Stimulated activated CD4-positive, alpha-beta T cell treated with anti-CD3 and anti-CD28 coated beads, Interleukin-4, amount 100 ng/mL, for 24 hours (primary cell): ENCODE measurements at places on chromosomes 16 and 17.

DNA sequence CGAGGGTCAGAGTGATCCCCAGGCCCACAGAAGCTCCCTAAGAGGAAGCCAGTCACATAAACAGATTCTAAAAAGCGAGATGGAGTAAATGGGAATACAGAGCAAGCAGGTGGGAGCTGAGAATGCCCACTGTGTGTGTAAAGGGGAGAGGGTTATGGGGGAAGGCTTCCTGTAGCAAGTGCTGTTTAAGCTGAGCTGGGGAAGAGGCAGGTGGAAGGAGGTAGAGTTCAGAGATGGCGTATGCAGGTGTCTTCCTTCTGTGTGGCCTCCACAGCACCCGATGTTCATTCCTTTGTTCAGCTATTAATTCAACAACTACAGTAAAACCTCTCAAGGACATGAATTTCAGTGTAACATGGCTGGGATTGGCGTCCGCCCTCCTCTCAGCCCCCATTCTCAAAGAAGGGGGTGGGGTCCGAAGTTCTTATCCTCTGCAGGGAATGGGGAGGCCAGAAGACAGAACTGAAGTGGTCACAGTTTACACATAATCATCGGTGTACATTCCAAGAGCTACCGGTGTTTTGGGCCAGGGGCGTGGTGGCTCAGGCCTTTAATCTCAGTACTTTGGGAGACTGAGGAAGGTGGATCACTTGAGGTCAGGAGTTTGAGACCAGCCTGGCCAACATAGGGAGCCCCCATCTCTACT, 1.8 kb downstream of the EEF2K start:
- DNase-seq = no peak

GRCh38 chr17:44353672-44354331, 8.7 kb downstream of the GRN start:
- no peak for DNase-seq

GRCh38 chr17:67531291-67531690, 154.2 kb downstream of the PITPNC1 start:
- no peak for DNase-seq

DNA sequence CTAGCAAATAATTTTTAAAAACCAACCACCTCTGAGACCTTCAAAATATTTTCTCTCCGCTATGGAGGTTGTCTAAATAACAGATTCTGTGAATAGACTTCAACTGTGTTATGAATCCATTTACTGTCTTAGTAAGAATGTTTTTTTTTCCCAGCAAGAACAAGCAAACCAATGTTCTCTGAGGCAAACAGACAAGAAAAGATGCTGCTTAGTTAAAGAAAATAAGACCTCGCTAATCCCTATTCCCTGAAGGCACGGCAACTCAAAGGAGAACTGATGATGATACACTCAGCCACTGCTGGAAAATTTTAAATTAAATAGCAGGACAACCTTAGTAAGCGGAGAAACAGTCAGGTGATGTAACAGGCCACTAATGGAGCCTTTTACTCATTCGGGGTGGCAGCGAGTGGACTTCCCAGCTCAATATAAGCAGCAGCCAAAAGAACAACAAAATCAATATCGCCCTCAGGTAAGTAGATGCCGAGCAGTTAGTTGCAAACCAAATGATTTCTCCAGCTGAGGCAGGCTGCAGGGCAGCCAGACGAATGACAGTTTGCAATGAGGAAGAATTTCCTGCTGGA, 81.8 kb downstream of the CPPED1 start:
- DNase-seq = no peak

GRCh38 chr16:85004587-85005205, 6.6 kb downstream of the ZDHHC7 start:
- DNase-seq = no peak

DNA sequence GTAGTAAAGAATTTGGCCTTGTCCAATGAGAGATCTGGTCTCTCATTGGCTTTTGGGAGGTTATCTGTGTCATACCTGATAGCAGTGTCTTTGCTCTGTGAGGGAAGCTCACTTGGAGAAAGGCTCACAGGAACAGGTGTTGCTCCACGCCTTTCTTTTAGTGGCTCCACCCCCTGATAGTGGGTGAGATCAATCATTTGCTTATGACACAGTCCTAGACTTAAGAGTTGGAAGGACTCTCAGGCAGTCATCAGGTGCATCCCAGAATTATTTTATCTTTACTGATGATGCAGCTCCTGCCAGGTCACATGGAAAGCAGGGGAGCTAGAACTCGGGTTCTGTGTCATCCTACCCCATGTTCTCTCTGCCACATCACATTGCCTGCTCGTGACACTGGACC, 59.3 kb downstream of the CENPV start:
- DNase-seq = no peak
